Urinary bladder (tissue), 4 donors: ENCODE measurements at places on chromosomes 4 and X. TPM values are rescaled to one million over a fixed set of nuclear protein-coding genes. Genes with fewer than 3 reads are reported as not detected.

- DNase-seq = no peak
Measured at GRCh38 chrX:119605464-119606279, 552 bp downstream of the NKRF start.

GRCh38 chr4:182680234-182680653, 236.9 kb downstream of the DCTD start:
- DNase-seq = no peak

DNA sequence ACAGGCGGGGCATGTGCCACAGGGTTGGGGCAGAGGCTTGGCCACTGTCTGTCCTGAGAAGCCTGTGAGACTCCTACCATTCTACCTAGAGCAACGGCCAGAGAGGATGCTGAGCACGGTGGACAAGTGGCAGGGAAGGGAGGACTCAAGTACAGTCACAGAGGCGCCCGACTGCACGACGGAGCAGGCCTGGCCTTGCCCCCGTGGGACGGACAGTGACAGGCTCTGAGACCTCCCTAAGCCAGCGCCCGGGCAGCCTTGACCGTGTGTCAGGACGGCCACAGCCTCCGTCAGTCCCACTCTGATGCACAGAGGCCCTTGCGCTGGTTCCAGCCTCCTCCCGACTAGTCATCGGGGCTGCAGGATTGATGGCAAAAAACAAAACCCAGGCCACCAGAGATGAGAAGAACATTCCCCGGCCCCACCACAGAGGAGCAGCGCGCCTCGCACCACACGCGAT, 36.7 kb upstream of the MXD4 start:
- no peak for DNase-seq

DNA sequence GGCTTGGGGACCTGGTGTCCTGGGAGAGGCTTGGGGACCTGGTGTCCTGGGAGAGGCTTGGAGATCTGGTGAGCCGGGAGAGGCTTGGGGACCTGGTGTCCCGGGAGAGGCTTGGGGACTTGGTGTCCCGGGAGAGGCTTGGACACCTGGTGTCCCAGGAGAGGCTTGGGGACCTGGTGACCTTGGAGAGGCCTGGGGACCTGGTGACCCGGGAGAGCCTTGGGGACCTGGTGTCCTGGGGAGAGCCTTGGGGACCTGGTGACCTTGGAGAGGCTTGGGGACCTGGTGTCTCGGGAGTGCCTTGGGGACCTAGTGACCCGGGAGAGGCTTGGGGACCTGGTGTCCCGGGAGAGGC, 12.6 kb downstream of the SHOX start:
- no peak for DNase-seq

GRCh38 chr4:27094224-27094623, 233.6 kb downstream of the STIM2 start:
- no peak for DNase-seq

- DNase-seq = no peak
Measured at GRCh38 chrX:24260842-24261550, 52.9 kb downstream of the SUPT20HL2 start.

Gene AKAP14
- not detected for total RNA-seq

DNA sequence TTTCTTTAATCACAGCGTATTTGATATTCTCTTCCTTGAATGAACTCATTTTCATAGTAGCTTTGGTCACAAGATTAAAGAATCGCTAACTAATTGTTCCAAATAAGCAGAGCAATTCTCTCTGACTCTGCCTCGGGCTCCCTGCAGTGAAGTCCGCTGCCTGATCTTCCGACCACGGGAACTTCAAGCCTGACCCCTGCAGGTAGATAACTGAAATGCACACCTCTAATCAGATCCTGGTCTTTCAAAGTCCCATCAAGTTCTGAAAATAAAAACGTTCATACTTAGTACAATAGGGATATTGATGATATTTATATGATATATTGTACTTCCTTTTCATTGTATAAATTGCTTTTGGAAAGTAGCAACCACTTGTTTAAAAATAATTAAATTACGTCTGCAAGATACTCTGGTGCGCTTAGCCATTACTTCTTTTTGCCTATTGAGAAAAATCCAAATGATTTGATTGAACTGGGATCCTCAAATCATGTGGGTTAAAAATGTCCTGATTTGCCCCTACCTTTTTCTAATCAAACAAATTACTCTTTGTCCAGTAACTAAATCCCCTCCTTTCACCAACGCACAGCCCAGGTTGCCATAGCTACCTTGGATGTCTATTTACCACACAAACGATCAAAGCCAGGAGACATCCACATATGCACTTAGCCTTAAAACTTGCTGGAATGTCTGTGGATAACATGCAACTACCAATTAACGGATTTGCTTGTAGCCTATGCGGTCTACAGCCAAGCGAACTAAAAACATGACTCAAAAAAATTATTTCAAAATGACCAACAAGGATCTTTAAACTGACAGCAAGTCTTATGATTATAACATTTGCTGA, 4.2 kb downstream of the MID1 start:
- DNase-seq = no peak

DNA sequence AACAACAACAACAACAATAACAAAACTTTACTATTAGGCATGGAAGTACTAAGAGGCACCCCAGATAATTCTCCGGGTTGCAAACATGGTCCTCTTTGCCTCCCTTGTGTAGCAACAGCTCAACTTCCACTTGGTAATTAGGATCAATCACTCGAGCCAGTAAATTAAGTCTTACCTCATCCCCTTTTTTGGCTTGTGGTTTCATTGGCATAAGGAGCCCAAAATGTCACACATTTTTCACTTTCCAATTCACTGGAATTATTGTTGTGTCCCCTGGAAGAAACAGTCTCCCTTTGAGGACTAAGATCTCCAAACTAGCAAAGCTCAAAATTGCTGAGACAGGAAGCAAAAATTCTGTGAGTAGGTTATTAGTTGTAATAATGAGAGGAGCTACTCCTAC, 49.2 kb upstream of the HSD17B10 start:
- no peak for DNase-seq

Gene VEGFC
- 15.4 TPM for total RNA-seq

Gene MAGEB2
- not detected for total RNA-seq

DNA sequence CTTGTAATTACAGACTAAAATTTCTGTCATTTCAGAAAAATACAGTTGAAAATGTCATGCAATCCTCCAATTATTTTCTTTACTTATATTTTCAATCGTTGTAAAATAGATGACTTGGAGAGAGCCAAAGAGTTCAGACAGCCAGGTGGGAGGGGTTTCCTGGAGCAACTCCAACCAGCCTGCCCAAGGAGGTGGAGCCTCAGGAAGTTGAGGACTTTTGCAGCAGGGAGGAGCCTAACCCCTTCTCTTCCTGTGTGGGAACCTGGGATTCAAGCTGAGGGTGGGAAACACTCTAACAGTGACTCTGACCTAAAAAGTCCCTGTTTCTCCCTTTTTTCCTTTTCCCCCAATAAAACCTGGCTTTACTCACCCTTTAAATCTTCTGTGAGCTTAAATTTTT, 72.2 kb upstream of the GABRG1 start:
- no peak for DNase-seq

- no peak for DNase-seq
Measured at GRCh38 chr4:84467601-84468000, 31.5 kb downstream of the NKX6-1 start.

- no peak for DNase-seq
Measured at GRCh38 chr4:6198278-6198677, 2.1 kb downstream of the JAKMIP1 start.

- no peak for DNase-seq
Measured at GRCh38 chr4:3707423-3708102, 58.6 kb upstream of the ADRA2C start.

Gene SPARCL1
- 783 TPM for total RNA-seq

- no peak for DNase-seq
Measured at GRCh38 chr4:81287101-81287500, 72.1 kb upstream of the PRKG2 start.

Gene FRG2
- total RNA-seq = not detected

GRCh38 chr4:88645994-88646393, 51.6 kb downstream of the NAP1L5 start:
- DNase-seq = no peak

- no peak for DNase-seq
Measured at GRCh38 chr4:25578432-25578831, 77.2 kb upstream of the SLC34A2 start.

DNA sequence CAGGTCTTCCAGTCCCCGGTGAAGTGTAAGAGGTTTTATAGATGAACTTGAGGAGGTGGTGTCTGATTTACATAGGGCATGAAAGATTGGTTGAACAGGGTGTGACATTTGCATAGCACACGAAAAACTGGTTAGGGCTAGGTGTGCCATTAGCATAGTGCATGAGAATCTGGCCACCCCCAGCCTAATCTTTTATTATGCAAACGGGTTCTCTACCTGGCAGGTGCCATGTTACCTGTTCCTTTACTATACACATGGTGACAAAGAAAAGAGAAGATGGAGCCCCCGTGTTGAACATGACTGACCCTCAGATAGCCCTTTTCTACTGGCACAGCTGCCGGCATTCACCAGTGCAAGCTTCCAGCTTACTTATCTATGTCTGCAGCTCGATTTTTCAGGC, 71.0 kb downstream of the UCHL1 start:
- no peak for DNase-seq

Gene CFP
- 0.79 TPM for total RNA-seq

Gene MAGEA10
- total RNA-seq = not detected

Gene PRRG3
- total RNA-seq = 15.2 TPM

- DNase-seq = no peak
Measured at GRCh38 chr4:42306221-42307109, 90.8 kb upstream of the SHISA3 start.

Gene KIAA0232
- 32.8 TPM for total RNA-seq

DNA sequence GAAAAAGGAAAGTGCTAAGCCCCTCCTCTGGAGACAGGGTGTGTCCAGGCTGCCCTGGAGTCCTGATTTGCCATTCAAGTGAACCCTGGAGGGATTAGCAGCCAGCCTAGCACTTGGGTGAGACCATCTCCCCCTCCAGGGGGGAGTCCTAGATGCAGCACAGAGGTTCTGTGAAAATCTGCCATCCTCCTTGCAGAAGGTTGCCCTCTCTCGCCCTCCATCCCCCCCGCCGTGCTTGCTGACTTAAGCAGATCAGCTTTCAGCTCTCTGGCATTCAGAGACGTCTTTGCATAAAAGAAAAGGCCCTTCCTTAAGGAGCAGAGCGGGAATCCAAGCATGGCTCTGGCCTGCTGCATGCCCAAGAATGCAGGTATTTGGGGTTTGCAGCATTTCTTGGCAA, 102.1 kb upstream of the SCML1 start:
- DNase-seq = no peak

Gene NPNT
- total RNA-seq = 50.6 TPM
